ENCODE measurements at places on chromosomes 7 and 10.

- DNase-seq = no peak
Measured at GRCh38 chr7:140732416-140732815, 35.9 kb downstream of the NDUFB2 start.

DNA sequence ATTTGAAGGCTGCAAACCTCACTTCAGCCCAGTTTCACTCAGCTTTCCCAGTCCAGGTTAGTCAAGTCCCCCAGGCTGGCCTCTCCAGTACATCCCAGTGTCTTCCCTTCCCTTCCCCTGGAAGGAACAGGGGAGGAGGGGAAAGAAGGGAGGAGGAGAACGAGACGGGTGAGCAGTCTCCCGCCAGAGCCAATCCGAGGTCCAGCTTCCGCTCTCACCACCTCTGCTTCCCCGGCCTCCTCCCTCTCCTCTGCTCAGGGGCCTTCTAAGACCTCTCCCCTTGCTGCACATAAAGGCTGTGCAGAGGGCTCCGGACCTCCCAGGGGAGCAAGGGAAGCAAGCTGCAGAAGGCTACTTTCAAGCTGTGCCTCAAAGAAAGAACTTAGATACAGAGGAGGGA is 4.1 kb downstream of the ATG9B start:
- no peak for DNase-seq

- DNase-seq = no peak
Measured at GRCh38 chr7:45609180-45609579, 35.0 kb downstream of the ADCY1 start.

GRCh38 chr7:37315772-37316715 is 132.6 kb downstream of the ELMO1 start:
- DNase-seq = no peak

DNA sequence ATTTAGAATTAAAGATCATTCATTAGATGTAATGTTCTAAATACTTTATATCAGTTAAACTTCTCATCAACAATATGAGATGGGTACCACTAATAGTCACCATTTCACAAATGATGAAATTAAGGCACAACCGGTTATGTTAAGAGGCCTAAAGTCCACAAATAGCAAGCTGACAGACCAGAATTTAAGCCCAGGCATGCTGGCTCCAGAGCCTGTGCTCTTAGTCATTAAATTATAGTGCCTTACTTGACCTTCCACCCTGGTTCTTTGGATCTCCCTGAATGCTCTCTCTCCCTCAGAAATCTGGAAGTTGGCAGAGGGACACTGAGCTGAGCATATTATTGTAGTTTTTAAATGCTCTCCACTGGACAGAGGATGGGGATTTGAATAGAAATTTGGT is 3.6 kb downstream of the LIPN start:
- DNase-seq = no peak

DNA sequence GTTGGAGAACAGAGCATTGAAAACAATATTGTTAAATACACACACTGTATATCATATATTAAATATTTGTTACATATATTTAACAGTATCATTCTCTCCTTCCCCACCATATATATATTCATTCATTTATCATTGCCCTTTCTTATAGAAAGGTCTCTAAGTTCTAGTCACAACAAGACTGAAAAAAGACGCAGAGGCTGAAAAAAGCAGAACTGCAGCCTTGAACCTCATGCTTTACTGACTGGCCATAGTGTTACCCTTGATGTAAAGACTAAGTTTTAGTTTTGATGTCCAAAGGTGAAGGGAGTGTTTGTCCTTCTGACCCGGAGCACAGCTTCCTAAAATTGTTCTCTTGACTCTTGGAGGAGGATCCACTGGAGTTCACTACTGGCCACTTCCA is 247.9 kb downstream of the PTEN start:
- DNase-seq = no peak

DNA sequence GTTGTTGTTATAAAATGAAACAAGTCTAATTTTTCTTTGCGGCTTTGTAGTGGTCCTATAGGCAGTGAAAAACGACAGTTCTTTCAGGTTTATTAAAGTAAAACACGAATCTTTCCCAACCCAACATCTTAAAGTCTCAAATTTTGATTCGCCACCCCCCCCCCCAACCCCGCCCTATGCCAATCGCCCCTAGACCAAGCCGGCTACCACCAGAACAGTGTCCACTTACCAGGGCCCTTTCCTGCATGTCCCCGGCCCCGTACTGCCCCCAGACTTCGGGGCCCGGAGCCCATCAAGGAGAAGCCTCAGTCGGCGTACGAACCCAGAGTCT is 335 bp upstream of the CHCHD1 start:
- no peak for DNase-seq

DNA sequence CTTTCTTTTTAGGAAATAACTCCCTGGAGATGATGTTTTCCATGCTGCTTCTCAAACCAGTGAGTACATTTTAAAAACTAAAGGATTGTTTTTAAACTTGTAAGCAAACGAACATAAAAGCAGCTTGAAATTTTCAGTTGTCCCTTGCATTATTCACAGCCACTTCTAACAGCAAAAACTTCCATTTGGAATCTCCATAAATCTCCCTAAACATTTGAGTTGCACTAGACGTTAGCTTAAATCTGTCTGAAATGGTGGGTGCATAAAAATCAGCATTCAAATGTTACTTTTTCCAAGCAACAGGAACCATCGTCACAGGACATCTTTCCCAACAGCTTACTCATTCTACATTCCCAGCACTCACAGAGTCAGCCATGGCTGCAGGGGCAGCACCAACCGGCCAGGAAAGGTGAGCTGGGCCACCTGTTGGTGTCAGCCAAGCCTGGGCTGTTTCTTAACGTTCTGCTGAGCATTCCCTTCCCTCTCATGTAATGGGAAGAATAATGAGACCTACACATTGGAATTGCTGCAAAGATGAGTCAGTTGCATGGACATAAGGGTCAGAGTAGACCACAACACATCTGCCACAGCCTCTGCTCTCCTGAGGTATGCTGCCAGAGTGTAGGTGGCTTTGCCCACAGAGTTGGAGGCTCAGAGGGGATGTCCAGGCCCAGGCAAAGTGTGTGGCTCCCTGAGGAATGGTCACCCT is 163.2 kb downstream of the TNS3 start:
- DNase-seq = no peak
